ENCODE measurements at places on chromosomes 3 and 15.

DNA sequence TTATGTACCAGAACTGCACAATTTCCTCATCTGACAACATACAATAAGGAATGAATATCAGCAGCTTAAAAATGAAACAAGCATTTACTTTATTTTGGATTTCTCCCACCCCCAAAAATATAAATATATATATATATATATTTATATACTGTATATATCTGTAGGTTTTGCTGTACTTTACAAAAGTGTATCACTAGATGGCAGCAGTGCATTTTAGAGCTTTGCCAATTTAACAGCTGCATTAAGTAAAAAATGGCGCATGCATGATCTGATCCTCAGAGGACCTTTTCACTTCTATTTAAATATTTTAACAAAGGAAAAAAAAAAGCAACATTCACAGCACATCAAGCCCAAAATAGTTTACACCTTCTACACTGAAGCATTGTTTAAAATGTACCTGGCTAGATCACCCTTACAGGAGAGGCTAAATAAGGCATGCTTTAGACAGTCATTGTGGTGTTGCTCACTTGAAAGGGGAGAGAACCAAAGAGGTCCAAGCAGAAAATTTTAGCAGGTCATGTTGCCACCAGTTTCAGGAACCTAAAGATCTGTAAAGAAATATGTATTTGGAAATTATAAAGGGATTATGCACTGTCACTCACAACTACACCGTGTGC is 72.6 kb downstream of the NPTN start:
- peak; percentile 36 for DNase-seq

DNA sequence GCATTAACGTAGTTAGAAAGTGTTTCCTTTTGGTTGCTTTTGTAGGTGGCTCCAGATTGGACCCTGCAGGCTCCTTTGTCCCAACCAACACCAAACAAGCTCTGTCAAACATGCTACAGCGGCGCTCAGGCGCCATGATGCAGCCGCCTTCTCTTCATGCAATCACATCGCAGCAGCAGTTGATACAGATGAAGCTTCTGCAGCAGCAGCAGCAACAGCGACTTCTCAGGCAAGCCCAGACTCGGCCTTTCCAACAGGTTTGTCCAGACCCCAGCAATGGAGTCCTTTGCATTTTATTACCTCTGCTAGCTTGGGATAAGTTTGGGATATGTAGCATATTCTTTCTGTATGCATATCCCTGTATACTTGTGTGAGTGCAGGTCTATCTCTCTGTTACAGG is 10.1 kb upstream of the P2RY12 start:
- no peak for DNase-seq

DNA sequence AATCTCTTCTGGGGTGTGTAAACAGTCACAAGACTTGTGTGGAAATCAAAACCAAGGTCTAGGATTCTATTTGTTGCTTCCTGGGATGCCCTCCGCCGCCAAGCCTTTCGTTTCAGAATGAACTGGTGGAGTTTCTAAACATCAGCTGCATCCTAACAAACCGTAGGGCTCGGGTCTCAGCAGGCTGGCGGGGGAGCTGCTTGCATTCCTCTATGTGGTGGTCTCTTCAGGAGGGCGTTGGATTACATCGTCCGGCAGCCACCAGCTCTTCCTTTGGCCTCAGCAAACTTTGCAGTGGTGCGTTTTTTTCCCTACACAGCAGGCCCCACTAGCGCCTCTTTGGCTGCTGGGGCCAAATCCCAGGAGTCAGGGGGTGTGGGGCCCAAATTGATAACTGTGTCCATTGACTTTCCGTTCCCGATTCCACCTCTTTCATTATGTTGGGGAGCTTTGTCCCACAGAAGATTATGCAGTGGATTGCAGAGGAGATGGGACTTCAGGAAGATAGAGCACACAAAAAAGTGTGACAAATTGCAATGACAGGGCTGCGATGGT is 390.0 kb upstream of the NR2F2 start:
- DNase-seq: no peak

DNA sequence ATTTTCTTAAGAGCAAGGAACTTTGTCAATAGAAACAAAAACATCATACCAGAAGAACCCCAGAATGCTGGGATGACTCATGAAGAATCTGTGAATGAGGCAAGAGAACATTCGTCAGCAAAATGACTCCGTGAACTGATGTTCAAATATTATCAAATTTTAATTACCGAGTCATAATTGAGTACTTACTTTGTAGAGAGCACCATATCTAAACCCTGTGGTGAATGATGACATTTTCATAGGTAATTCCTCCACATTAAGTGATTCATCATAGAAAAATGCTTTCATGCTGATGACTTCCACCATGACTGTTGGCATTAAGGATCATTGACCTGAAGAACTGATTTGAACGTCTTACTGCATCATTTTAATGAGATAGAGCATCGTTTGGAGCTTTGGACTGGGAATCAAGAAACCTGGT is 56.3 kb downstream of the PPARG start:
- DNase-seq: no peak

DNA sequence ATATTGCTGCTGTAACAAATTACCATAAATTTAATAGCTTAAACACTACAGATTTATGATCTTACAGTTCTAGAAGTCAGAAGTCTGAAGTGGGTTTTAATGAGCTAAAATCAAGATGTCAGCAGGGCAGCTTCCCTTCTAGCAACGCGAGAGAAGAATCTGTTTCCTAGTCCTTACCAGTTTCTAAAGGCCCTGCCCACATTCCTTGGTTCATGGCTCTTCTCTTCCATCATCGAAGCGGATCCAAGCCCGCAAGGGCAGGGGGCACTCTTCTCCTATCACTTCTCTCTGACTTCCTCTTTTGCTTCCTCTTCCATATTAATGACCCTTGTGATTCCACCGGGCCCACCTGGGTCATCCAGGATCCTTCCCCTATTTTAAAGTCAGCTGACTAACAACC is 16.1 kb downstream of the MINDY4B start:
- DNase-seq: no peak

GRCh38 chr15:57878573-57878972 is 172.1 kb downstream of the POLR2M start:
- no peak for DNase-seq

GRCh38 chr3:64133272-64133671 is 92.0 kb downstream of the PRICKLE2 start:
- DNase-seq: no peak

DNA sequence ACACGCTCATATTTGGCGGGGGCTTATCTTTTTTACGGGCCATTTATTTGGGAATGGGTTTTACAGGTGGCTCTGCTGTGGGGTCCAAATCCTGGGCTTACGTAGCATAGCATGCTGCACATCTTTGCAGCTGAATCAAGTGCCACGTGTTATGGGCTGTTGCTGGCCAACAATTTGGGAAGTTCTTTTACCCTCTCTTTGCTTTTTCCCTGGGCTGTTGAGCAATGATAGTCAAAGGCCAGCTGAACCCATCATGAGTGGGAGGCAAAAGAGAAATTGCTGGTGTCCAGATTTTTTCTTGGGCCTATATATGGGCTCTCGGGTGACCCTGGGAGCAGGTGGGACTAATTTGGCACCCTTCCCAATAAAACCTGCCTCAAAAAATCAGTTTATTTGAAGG is 209.3 kb upstream of the SATB1 start:
- no peak for DNase-seq

DNA sequence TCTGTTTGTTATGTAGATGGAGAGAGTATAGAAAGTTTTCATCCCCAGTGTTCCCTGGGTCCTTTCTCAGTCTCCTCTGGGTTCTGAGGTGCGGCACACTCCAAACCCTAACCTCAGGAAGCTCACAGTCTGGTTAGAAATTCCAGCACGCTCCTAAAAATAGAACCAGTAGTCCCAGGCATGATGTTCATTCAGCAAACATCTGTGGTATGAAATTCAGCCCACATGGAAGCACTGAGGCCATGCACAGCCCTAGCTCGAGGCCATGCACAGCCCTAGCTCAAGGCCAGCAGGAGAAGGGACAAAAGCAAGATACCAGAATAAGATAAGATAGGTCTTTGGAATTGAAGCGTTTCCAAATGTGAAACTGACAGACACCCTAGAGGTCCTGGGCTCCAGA is 82.3 kb upstream of the OXTR start:
- DNase-seq: no peak

- no peak for DNase-seq
Measured at GRCh38 chr3:129112308-129113052, 9.1 kb downstream of the RAB43 start.

GRCh38 chr3:173702561-173702960 is 305.0 kb downstream of the NLGN1 start:
- DNase-seq: no peak

DNA sequence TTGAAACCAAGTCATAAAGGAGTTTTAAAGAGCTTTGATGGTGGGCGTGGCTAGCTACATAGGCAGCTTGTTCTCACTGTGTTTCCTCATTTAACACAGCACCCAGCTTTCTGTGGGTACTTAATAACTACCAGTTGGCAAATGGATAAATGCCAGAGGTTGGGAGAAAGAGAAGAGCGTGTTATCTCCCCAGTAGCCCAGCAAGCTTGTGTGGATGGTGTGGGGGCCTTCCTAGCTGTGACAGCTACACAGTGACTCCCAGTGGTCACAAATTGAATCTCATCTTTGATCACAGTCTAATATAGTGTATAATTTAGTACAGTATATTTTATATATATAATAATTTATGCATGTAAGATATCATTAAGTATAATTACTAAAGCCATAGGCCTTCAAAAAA is 984.1 kb downstream of the EPHA3 start:
- peak; percentile 14 for DNase-seq

GRCh38 chr3:172546628-172547214 is 23.5 kb upstream of the TNFSF10 start:
- no peak for DNase-seq

DNA sequence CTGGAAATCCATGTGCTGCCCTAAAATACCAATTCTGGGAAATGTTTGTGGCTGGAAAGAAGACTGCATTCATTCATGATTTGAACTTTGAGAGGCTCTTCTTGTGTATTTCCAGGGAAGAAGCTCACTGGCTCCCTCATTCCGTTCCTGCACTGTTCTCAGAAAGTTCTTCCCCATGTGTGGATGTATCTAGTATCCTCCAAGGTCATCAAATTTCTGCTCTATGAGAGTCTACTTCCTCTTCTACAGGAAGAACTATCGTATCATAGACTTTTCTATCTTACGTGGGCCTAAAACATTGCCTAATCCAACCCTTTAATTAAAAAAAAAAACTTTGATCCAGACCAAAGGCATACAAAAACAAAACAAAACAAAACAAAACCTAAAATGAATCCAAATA is 2.9 kb downstream of the CCR3 start:
- no peak for DNase-seq

DNA sequence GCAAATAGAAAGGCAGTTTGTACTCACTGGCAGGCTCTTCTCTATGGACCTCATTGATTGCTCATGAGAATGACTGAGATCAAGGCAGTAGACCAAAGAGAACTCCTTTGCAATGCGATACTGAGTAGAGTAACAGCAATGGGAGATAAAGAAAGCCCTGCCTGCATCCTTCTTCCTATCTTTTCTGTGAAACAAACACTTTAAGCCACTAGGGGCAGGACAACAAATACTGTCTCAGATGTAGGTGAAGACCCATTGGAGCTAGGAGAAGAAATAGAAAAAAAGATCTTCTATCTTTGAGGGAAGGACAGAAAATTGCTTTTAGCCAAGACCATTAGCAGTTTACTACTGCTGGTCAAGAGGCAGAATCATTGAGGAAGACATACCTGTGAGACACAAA is 117.6 kb upstream of the IGSF10 start:
- DNase-seq: no peak

GRCh38 chr3:104610730-104611652 is 755.7 kb upstream of the ALCAM start:
- DNase-seq: no peak

- DNase-seq: peak; percentile 17
Measured at GRCh38 chr3:38738630-38739395, 77.2 kb downstream of the SCN10A start.

DNA sequence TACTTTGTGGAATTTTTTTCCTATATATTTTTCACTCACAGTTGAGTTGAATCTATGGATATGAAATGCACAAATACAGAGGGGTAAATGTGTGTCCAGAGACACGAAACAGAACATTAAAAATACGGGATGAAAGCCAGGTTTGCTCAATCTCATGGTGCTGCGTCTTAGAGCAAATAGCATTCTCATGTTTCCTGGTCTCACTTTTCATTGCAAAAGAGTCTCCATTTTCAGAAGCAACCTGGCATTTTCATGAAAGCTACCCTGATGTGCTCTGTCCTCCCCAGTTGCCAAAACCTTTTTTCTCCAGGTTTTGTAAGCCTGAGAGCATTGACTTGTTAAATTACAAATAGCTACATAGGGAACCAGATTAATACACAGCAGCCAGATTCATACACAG is 49.5 kb upstream of the MBNL1 start:
- DNase-seq: no peak

DNA sequence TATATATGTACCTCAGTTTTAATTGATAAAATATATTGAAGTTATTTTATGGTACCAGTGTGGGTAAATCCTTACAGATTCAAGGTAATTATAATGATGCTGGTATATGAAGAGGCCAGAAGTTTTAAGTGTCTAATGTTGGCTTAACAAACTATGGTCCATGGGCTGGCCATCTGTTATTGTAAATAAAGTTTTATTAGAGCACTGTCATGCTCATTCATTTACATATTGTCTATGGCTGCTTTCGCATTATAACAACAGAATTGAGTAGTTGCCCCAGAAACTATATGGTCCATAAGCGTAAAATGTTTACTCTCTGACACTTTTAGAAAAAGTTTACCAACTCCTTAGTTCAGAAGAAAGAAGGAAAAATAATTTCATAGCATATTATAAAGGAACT is 67.9 kb downstream of the MEF2A start:
- no peak for DNase-seq

DNA sequence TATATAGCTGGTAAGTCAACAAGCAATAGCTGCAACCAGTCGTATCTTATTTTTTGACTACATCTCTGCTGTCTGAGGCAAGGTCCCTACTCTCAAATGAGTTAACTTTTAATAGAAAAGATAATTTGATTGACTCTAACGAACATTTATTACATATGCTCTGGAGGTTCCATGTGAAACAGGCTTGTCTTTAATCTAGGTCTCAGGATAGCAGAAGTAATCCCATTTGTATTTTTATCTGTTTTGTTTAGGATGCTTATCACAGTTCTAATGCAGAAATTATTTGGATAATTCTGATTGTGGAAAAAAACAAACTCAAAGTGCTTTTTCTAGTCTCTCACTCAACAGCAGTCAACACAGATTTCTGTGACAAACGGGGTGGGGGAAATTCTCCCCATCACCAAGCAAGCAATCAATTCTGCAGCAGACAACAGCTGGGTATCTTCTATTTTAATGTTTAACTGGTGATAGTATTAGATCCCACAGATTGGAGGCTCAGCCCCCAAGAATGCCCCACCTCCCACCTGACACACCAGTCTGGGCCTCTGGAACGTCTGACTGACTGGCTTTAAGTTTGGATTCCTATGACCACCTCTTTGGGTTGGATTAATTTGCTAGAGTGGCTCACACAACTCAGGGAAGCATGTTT is 58.8 kb downstream of the ITPR1 start:
- no peak for DNase-seq
